ENCODE measurements at places on chromosomes 6 and 20. TPM values are rescaled to one million over a fixed set of nuclear protein-coding genes. Genes with fewer than 3 reads are reported as not detected.

- no peak for DNase-seq
Measured at GRCh38 chr6:35086282-35086632, 54.9 kb downstream of the TCP11 start.

DNA sequence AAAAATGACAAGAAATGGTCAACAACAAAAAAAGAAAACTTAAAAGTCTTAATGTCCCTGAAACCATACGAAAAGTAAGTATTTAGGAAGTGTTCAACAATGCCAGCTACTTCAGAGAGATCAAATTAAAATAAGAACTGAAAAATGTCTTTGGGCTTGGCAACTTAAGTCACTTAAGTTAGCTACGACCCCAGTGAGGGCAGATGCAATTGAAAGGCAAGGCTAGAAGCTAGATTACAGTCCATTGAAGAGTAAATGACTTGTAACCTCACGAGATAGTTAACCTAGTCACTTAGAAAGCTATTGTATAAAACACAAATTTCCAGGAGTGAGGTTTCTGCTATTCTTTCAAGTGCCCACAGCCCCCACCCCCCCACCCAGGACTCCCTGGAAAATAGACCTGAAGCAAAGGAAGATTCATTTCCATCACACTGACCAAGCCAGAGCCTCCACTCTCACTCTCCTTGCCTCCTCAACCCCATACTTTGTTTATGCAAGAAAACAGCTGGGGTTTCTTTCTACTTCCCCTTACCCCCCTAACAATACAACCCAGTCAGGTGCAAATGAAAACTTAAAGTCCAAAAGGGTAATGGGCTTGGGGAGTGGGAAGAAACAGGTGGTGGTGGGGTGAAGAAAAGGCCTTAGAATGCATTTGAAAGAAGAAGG lies 14.6 kb downstream of the RTN4IP1 start:
- DNase-seq = no peak

DNA sequence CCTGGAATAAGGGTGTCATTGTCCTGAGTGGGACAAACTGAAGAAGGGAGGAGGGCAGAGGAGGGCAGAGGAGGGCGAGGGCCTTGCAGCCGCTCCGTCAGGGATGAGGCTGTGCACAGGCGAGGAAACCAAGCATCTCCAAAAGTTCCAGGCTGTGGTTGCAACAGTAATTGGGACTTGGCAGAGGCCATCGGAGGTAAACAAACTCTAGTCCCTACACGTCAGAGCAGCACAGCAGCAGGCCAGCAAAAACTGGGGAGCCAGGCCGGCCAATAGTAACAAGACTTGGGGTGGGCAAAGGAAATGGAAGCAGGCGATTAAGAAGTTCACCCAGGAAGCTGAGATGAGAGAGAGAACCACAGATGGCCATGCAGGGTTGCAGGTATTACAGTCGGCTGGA lies 142.8 kb downstream of the SMOC2 start:
- no peak for DNase-seq

GRCh38 chr6:123520217-123520616 lies 116.5 kb downstream of the TRDN start:
- no peak for DNase-seq

Gene KCNK16
- total RNA-seq = not detected

Gene IPCEF1
- total RNA-seq = 0.20 TPM

All from Caki2 (cell line).